ENCODE measurements at places on chromosomes 5 and 9.

DNA sequence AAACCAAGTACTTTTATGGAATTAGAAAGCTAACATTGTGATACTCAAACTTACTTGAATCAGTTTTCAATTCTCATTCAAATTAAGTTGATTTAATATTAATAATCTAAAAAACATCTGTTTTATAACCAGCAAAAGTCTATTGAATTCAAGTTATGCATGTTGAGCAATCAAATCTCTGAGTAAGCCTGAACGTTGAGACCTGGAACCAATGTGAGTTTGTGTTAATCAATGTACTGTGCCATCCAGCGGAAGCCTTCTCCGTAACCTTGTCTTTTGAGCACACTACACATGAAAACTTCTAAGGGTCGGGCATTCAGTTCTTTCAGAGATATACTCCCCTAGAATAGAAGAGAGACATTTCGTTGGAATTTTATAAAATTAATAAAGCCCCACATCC lies 25.9 kb downstream of the SAR1B start:
- DNase-seq = no peak

DNA sequence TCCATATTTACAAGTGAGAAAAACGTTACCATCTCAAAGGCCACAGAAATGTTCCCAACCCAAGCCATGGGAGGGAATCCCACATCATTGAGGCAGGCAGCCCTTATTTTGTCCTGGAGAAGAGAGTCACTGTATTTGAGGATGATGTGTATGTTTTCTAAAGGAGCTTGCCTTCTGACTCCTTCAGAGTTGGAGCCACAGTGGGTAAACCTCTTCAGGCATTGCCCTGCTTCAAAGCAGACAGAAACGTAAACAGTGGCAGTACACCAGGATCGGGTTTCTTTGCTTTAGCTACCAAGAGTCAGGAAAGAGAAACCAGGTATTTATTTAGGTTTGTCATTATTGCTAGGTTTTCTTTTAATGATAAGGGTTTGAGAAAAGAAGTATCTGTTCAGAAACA lies 45.7 kb downstream of the MUSK start:
- no peak for DNase-seq

DNA sequence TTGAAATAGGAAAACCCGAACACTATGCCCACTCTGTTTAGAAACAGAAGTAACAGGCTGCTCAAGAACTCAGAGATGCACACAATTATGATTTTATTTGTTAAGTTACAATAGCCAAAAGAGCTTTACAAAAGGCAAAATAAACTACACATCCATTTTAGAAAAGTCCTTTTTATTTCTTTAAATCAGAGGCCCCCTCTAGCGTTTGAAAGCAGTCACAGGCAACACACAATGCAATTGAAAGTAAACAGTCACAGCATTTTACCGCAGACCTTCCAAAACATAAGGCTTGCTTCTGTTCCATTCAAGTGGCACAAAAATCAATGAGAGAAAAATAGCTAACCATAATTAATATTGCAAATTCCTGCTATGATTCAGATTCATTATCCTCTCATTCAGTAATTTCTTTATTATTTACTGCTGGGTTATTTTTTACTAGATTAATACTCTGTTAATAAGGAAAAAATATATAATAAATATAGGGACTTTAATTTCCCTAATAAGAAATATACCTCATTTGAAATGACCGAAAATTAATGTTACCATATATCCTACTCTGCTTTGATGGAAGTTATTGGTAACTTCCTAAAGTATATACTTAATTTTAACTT lies 78.3 kb downstream of the CEP120 start:
- DNase-seq = no peak

DNA sequence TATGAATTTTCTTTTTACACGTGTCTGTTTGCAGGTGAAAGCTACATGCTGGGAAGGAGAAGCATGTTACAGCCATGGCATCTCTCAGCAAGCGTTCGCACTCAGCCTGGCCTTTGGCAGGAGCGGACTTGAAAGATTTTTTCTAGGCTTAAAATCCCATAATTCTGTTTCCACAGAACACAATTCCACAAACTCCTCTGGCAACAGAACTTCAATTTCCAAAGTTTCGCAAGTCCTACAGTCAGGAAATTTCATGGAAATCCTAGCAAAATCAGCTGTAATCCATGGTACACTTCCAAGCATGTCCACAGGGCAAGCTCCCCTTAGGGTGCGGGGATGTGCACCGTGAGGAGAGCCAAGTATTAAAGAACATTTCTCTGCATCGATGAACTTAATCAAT lies 35.9 kb downstream of the SUB1 start:
- no peak for DNase-seq

DNA sequence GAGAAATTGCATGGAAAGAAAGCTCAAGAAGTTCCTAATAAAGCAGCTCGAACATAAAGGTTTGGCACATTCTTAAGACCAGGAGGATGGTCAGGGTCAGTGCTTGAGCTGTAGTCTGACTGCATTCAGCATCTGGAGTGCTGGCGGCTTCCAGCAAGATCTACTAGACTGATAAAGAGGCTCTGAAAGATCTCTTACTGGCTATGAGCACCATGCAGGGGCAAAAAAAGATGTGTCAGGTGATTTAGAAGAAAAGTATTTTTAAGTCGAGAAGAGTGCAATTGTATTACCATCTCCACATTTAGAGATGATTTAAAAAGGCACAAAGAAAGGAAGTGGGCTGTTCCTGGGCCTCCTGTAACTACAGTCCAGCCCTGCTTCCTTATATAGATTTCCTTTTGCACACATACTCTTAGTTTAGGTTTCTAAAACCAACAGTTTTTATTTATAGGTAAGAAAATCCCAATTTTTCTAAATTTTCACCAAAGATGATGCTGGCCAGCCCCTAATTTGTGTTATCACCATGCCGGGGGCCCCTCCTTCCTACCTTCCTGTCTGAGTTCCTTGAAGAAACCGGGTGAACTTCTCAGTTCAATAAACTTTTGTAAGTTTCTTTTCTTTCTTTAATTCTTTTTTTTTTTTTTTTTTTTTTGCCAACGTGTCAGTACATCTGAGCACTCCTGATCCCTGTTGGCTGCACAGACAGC lies 65.9 kb upstream of the PLPP1 start:
- DNase-seq = no peak

GRCh38 chr9:92141144-92142129 lies 26.2 kb upstream of the SPTLC1 start:
- no peak for DNase-seq

DNA sequence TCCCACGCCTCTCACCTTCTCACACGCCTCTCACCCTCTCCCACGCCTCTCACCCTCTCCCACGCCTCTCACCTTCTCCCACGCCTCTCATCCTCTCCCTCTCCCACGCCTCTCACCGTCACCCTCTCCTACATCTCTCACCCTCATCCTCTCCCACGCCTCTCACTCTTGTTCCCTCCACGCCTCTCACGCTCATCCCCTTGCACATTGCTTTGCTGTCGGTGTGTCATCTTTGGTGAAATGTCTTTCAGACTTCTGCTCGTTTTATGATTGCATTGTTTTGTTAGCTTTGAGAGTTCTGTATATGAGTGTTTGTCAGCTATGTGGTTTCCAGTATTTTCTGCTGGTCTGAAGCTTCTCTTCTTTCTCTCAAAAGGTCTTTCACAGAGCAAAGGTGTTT lies 102.7 kb downstream of the EHMT1 start:
- DNase-seq = no peak

GRCh38 chr9:78050421-78050820 lies 18.8 kb upstream of the GNAQ start:
- DNase-seq = no peak
